Fibroblast of lung (primary cell): ENCODE measurements at places on chromosomes 12 and 14.
A peak's percentile ranks its signal among the peaks of the same experiment; 100 is the strongest.

GRCh38 chr12:48002773-48003218, 1.5 kb downstream of the COL2A1 start:
- peak; percentile 37 for DNase-seq

- no peak for DNase-seq
Measured at GRCh38 chr12:10389904-10390303, at the start of gene KLRK1. Gene KLRK1, minus strand, starts transcription at chr12:10390041. Its CDS starts 1,231 bp downstream, at chr12:10388810.

- no peak for DNase-seq
Measured at GRCh38 chr14:93953263-93953662, 23.1 kb downstream of the ASB2 start.

GRCh38 chr14:68395604-68396003, 397.3 kb downstream of the ZFP36L1 start:
- DNase-seq = peak; percentile 69

- peak; percentile 68 for DNase-seq
Measured at GRCh38 chr14:71776471-71777360, 155.5 kb upstream of the RGS6 start.

DNA sequence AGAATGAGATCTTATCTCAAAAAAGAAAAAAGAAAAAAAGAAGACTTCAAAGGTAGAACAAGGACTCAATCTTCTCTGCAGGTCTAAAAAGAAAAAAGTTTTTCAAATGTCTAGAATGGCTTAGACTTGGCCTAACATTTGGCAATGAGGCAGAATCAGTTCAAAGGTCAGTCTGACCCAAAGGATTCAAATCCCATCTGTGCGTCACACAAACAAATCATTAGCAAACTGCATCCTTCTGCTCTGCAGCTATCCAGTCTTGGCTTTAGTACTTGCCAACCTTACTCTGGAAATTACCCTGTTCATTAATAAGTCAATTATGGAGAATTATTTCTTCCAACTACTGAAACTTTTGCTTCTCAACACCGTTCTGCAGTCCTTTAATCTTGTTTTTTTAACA, 3.1 kb downstream of the YAF2 start:
- no peak for DNase-seq

- peak; percentile 69 for DNase-seq
Measured at GRCh38 chr12:42794806-42795205, 205.3 kb upstream of the PRICKLE1 start.

GRCh38 chr12:23025372-23026016, 400.5 kb downstream of the ETNK1 start:
- DNase-seq = no peak

- peak; percentile 39 for DNase-seq
Measured at GRCh38 chr12:5138845-5139244, 95.2 kb downstream of the KCNA5 start.

GRCh38 chr12:76024102-76024781, 7.3 kb downstream of the PHLDA1 start:
- DNase-seq = no peak

DNA sequence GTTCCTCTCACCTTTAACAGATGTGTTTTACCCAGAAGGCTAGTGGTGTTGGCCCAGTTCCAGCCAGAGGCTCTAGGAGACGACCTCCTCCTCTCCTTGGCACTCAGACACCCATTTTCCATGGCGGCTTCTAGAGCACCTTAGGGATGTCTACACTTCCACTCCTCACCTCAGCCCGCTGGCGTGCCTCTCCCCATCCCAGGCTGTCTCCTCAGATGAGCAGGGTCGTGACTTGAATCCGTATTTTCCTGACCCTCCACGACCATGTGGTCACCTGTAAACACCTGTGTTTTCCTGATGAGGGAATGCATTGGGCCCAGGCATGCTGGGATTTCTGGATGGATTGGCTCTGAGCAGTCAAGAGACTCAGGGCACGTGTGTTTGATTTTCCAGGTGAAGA, 21.8 kb upstream of the RIN3 start:
- no peak for DNase-seq

GRCh38 chr14:85363358-85363757, 166.6 kb upstream of the FLRT2 start:
- no peak for DNase-seq

DNA sequence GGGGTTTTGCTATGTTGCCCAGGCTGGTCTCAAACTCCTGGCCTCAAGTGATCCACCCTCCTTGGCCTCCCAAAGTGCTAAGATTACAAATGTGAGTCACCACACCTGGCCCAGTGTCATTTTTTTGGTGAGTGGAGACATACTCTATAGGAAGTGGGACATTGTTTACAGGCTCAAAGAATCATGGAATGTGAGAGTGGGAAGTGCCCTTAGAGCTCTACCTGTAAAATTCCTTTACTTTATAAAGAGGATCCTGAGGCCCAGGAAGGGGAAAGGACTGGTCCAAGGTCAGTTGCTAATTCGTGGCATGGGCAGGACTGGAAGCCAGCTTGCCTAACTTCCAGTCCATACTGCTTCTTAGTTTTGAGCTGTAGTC, 8.7 kb upstream of the ADCK1 start:
- no peak for DNase-seq

DNA sequence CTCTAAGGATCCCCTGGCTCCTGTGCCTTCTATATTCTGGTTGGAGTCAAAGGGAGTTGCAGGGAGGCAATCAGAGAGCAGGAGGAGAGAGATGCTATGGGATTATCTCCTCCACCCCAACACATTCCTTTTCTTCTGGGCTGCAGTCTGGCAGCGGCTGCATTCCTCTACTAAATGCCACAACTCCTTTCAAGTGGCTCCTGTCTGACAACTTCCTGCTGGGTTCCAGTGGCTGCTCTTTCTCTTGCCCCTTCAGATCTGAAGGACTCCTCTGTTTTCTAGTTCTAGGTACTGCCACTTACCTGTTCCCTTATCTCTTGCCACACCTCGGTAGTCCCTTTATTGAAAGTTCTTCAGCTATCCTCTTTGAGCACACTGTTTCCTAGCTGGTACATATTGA, 425.0 kb downstream of the SNAPC1 start:
- peak; percentile 23 for DNase-seq

GRCh38 chr12:127903146-127903545, 363.8 kb upstream of the TMEM132C start:
- DNase-seq = no peak

- DNase-seq = peak; percentile 39
Measured at GRCh38 chr12:120640861-120641833, 721 bp downstream of the CABP1 start.

GRCh38 chr14:79056879-79057278, 886.7 kb downstream of the NRXN3 start:
- peak; percentile 89 for DNase-seq

DNA sequence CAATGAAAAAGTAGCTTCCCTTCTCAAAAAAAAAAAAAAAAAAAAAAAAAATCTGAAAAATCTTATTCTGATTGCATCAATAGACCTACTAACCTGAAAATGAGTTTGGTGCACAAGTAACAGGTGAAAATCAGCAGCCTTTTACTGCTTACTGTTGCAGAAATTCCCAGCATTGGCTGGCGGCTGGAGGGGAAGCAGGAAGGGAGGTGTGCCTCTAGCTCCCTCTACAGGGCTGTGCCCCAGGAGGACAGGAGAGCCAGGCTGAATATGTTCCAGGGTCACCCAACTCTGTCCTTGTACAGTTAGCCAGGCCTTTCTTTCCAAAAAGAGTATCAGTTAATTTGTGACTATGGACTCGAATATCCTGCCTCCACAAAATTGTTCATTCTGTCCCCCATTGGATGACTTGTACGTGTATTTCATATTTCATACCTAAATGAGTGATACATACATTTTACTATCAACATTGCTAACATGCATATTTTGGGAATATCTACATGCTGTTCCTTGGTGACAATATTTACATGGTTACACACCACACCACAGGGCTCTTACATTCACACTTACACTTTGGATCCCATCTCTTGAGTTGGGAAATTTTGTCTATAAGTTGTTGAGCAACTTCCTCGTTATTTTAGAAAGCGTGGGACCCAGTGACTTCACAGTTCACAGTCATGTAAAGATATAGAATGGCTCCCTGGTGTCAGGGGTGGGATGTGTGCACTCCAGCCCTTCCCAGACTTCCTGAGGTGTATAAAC, 124.8 kb downstream of the SAMD4A start:
- peak; percentile 58 for DNase-seq

- peak; percentile 54 for DNase-seq
Measured at GRCh38 chr12:1355396-1355795, 239.0 kb downstream of the FBXL14 start.

DNA sequence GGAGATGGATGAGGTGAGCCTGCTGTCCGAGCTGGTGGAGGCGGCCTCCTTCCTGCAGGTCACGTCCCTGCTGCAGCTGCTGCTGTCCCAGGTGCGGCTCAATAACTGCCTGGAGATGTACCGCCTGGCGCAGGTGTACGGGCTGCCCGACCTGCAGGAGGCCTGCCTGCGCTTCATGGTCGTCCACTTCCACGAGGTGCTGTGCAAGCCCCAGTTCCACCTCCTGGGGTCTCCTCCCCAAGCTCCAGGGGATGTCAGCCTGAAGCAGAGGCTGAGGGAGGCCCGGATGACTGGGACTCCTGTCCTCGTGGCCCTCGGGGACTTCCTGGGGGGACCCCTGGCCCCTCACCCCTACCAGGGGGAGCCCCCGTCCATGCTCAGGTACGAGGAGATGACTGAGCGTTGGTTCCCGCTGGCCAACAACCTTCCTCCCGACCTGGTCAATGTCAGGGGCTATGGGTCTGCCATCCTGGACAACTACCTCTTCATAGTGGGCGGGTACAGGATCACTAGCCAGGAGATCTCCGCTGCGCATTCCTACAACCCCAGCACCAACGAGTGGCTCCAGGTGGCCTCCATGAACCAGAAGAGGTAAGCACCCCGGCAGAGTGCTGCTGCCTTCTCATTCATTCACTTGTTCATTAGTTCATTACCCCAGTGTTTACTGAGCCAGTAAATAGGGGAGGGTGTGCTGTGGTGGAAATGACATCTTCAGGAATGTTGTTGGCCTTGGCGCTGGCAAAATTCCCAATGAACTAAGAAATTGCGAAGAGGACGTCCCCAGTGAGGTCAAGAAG, 774 bp upstream of the MANSC4 start:
- DNase-seq = peak; percentile 68

DNA sequence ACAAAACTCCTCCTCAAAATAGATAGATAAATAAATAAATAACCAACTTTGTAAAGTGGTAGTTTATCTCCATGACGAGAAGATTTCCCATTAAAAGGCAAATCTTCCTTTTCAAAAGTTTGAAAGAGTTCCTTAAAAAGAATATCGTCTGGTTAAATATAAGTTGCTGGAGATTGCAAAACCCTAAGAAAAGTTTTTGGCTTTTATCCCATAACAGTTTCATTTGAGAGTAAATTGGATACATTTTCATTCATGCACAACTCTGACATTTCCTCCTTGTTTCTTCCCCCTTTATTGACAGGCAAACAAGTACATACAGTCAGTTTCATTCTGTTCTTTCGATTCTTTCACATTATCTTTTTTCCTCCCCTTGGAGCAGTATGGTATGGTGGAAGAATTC, 45.4 kb upstream of the BTG1 start:
- DNase-seq = no peak

DNA sequence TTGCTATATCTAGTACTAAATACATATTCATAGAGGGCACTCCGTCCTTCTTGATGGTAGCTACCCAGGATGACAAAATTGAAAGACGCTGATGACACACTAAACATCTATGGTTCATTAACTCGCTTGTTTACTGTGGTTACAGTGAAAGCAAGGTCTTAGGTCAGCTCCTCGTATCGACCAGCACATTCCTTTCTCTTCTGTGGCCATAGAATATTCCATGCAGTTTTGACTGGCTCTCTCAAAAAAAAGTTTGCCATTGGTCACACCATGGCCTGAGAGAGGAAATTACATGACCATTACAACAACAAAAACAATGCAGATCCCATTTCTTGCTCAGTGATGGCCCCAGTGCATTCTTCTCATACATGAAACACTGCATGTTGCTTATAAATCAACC, 411.4 kb upstream of the SOX5 start:
- peak; percentile 39 for DNase-seq
